Progenitor cell of endocrine pancreas (in vitro differentiated cells): ENCODE measurements at places on chromosomes 2 and 18.

GRCh38 chr2:133886735-133887675, 318.7 kb upstream of the NCKAP5 start:
- peaks cover 17% of the 10 kb centered on the region for H3K27me3 ChIP-seq
- no peak overlapping the region for H3K4me3 ChIP-seq
- peak; percentile 50 for DNase-seq
- no peak overlapping the region for H3K27ac ChIP-seq

- no peak for DNase-seq
- no peak overlapping the region for H3K4me3 ChIP-seq
- H3K27me3 ChIP-seq: no peaks in the 10 kb centered on the region
- H3K27ac ChIP-seq: no peak overlapping the region
These were observed 42.0 kb downstream of the DYNC1I2 start for GRCh38 chr2:171728989-171729951.

DNA sequence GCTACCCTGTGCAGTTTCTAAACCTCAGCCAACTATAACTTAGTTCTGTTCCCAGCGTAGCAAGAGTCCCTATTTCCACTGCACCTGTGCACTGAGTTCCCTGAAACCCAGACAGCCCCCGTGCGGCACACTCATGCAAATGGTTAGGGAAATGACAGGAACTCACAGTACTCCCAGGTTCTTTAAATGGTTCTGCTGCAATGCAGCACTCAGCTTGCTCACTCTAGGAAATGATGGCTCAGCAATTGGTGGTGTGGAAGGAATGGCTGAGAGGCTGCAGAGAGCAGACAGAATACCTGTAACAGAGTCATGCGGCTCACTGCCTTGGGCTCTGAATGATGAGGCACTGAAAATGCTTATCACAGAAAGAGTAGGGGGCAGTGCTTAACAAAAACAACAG, 143.0 kb downstream of the RAD51AP2 start:
- peaks cover 4% of the 10 kb centered on the region for H3K4me1 ChIP-seq
- no peak overlapping the region for H3K4me3 ChIP-seq
- H3K27me3 ChIP-seq: no peaks in the 10 kb centered on the region
- peaks cover 2% of the 10 kb centered on the region for H3K36me3 ChIP-seq

DNA sequence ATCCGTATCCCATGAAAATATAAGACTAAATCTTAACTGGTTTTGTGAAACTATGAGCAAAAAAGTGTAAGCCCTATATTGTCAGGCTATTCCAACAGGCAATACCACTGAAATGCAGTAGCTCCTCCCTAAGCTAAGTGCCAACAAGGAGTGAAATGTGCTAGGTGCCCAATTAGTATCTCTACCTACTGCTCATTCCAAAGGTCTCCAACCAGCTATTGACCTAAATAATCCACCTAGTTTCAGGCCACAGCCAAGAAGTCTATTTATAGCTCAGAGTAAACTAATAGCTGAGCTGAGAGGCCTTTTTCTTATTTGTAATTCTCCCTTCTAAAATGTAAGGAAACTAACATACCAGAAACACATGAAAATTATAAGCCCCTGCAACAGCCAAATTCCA, 482.2 kb downstream of the DCC start:
- no peaks in the 10 kb centered on the region for H3K36me3 ChIP-seq
- H3K4me1 ChIP-seq: no peaks in the 10 kb centered on the region
- H3K27me3 ChIP-seq: no peaks in the 10 kb centered on the region
- DNase-seq: no peak

DNA sequence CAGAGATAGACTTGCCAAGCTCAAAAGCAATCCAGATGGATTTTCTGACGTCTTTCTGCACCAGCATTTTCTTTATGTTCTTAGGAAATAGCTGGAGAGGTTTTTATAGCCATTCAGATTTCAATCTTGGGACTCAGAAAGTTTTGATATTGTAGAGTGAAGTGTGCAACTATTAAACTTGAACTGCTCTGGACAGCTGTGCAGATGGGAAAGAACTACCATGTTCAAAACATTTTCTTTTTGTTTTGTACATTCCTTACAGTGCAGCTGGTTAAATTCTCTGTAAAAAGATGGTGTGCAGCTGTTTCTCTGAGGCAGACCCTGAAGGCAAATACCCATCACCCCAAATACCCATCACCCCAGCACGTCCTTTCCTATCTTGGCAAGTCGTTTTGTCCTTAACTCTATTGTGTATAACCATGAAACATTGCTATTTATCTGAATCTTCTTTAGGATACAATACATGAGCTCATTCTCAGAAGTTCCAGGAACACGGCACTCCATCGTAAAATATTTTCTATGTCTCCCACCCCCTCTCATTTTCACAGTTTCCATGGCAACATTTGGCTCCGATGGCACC, 38.8 kb downstream of the AQP4 start:
- peaks cover 4% of the 10 kb centered on the region for H3K4me1 ChIP-seq
- no peak overlapping the region for H3K4me3 ChIP-seq
- DNase-seq: no peak
- H3K27ac ChIP-seq: no peak overlapping the region

DNA sequence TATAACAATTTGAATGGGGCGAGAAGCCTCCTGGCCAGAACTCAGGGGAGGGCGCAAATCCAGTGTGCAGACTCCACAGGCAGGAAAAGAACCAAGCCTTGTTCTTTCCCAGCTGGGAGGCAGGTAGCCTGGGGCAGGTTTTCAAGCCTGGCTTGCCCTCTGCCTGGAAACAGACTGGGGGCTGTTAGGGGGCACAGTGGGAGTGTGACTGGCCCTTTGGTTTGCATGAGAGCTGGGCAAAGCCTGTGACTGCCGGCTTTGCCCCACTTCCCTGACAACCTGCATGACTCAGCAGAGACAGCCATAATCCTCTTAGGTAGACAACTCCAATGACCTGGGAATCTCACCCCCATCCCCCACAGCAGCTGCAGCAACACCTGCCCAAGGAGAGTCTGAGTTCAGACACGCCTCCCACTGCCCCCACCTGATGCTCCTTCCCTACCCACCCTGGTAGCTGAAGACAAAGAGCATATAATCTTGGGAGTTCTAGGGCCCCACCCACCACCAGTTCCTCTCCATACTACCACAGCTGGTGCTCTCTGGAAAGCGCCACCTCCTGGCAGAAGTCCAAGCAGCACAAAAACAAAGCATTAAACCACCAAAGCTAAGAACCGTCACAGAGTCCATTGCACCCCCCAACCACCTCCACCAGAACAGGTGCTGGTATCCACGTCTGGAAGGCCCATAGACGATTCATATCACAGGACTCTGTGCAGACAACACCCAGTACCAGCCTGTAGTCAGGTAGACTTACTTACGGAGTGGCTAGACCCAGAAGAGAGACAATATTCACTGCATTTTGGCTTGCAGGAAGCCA, 402.5 kb downstream of the STK39 start:
- DNase-seq: no peak
- no peak overlapping the region for H3K4me3 ChIP-seq
- no peaks in the 10 kb centered on the region for H3K4me1 ChIP-seq
- no peaks in the 10 kb centered on the region for H3K27me3 ChIP-seq
- peaks cover 37% of the 10 kb centered on the region for H3K36me3 ChIP-seq

DNA sequence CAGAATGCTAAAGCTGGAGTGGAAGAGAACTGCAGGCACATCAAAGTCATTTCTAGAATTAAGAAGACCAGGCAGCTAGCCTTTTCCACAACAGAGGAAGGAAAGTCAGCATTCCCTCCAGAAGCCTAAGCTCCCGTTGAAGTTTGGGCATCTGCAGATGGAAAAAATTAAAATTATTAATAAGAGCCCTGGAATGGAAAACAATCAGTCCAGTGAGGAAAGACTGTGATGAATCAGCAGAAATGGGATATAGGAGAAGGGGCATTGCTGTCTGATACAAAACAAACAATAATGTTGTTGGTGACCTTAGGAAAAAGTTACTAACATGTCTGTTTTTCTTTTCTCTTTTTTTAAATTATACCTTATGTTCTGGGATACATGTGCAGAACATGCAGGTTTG, 450.7 kb upstream of the SLC14A2 start:
- no peak overlapping the region for H3K27ac ChIP-seq
- no peak for DNase-seq

- DNase-seq: no peak
- H3K4me3 ChIP-seq: no peak overlapping the region
- peaks cover 9% of the 10 kb centered on the region for H3K27me3 ChIP-seq
- no peaks in the 10 kb centered on the region for H3K36me3 ChIP-seq
These were observed 281.1 kb downstream of the ZNF516 start for GRCh38 chr18:76213991-76214390.

- H3K36me3 ChIP-seq: no peaks in the 10 kb centered on the region
- H3K4me1 ChIP-seq: peaks cover 4% of the 10 kb centered on the region
- no peak overlapping the region for H3K4me3 ChIP-seq
These were observed 20.8 kb downstream of the DBI start for GRCh38 chr2:119387381-119388129.

GRCh38 chr2:20641123-20641985, 9.5 kb downstream of the HS1BP3 start:
- no peak overlapping the region for H3K4me3 ChIP-seq
- peaks cover 11% of the 10 kb centered on the region for H3K36me3 ChIP-seq
- DNase-seq: no peak
- H3K27me3 ChIP-seq: no peaks in the 10 kb centered on the region
- no peaks in the 10 kb centered on the region for H3K4me1 ChIP-seq

GRCh38 chr18:7191736-7192135, 39.2 kb upstream of the LRRC30 start:
- DNase-seq: no peak
- no peaks in the 10 kb centered on the region for H3K36me3 ChIP-seq
- no peak overlapping the region for H3K4me3 ChIP-seq
